ENCODE measurements at places on chromosomes 13 and 19.

DNA sequence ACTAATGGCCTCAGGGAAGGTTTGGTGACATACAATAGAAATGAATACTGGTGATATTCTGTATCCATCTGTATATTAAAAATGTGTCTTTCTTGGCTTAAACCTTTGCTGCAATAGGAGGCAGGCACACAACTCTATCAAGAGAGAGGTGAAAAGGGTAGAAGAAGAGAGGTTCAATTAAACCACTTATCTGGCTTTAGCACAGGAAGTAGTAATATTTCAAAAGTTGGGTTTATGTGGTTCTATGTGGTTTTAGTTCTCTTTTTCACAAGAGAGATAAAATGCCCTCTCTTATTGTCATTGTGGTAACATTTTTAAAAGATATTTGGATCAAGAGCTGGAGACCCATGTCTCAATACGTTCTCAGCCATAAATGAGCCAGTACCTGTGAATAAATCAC lies 146.2 kb upstream of the FNDC3A start:
- no peak for DNase-seq

GRCh38 chr13:78845656-78846365 lies 186.9 kb upstream of the OBI1 start:
- DNase-seq = no peak

- DNase-seq = no peak
These were observed 584.6 kb downstream of the GPC6 start for GRCh38 chr13:93811071-93811737.

GRCh38 chr19:58021541-58022282 lies 12.1 kb upstream of the ZSCAN1 start:
- peak; percentile 32 for DNase-seq

GRCh38 chr13:98489446-98490194 lies 87.3 kb downstream of the STK24 start:
- DNase-seq = no peak

DNA sequence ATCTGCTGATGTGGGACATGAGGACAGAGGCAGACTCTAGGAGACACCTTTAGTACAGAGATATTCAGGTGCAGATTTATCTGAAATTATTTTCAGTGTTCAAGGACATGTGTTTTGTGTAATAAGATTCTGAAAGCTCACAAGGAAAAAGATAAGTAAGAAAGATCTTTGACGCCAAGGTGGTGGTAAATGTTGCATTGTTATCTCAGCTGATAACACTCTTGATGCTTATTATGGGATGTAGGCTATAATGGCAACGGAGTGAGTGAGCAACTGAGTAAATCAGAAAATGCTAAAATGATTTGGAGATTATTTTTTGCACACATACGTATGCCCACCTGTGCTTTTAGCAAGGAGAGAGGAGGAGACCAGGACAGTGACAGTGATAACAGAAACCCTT lies 510.9 kb downstream of the KLF12 start:
- no peak for DNase-seq

DNA sequence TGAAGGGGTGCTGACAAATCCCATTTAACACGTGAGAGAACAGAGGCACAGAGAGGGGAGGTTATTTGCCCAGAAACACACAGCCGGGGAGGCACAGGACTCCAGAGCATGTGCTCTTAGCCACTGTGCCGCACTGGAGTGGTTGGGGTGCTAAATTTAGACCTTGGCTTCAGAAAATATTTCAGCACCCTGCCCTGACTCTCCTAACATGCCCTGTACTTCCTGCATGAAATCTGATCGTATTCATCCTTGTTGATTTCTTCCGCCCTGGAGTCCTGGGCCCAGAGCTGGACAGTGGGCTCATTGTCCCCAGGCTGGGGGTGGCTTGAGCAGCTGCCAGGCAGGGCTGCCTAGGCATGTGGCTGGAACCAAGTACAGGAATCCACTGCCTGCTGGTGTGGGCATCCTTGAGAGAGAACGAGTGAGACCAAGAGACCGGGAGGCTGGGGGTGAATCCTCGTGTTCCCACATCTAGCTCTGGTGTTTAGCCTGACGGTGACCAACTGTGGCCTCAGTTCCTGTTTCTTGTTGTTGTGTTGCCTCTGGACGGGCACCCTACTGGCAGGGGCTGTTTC lies 5.3 kb downstream of the SLC27A1 start:
- DNase-seq = no peak

DNA sequence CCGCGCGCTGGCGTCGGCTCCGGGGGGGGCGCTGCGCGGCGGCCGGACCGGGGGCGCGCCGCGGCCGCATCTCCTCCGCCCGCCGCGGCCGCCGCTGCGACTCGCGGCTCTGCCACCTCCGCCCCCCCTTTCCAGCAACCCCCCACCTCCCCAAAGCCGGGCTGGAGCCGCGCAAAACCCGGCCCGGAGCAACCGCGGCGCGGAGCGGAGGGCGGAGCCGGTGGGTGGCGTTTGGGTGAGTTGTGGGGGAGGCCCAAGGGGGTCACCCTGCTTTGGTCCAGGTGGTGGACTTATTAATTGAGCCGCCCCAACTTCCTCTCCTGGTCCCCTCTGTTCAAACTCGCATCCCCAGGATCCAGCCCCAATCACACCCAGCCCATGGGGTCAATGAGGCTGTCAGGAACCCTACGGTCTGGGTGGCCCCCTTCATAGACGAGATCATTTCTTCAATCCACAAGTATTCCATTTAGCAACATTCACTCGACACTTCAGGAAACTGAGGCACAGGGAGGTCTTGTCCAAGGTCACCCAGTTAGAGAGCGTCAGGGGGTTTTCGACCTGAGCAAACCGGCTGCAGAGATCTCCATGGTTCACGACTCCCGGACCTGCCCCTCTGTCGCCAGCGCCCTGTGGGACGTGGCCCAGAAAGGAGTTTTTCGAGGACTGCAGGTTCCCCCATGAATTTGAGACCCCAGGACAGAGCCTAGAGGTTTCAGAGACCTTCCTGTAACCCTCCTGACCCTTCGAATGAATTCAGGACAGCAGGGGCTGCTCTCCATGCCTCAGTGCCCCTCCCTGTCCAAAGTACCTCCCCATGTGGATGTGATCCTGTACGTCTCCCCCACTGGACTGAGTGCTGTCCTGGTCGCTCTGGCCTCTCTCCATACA lies 22.4 kb upstream of the SEMA6B start:
- no peak for DNase-seq

DNA sequence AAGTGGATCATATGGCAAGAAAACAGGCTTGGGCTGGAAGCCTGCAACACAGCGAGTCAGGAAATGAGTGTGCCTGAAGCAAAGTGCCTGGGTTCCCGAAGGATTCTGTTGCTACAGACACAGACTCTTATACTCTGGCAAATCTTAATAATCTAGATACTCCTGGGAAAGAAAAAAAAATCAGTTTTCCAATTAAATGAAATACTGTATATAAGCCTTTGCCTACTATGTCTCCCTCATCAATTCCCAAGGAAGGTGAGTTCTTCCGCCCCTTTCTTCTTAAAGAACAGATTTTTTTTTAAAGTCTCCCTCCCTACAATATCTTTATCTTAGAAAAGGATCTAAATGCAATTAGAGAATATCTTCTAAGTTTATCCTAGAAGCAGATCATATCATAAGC lies 10.3 kb downstream of the ZFP82 start:
- DNase-seq = no peak

GRCh38 chr19:46080561-46080960 lies 39.8 kb upstream of the IGFL4 start:
- no peak for DNase-seq

GRCh38 chr19:8578642-8579265 lies 1.5 kb upstream of the MYO1F start:
- peak; percentile 89 for DNase-seq

DNA sequence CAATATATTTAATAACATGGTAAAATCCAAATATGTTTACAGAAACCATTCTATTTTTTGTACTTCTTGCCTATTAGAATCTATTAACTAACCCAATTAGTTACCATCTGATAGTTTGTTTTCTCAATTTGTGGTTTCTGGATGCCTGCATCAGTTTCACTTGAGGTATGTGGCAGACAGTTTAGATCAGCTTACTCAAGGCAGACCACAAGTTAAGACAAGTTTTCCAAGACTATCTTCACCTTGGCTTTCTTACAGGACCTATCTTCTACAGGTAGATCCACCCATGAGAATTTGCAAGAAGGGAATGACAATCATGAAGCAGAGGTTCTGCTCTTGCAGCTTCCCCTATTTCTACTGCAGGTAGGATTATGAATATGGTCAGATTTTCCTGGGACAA lies 458.6 kb downstream of the DACH1 start:
- no peak for DNase-seq

- no peak for DNase-seq
These were observed 79.7 kb upstream of the MBNL2 start for GRCh38 chr13:97142452-97142851.

DNA sequence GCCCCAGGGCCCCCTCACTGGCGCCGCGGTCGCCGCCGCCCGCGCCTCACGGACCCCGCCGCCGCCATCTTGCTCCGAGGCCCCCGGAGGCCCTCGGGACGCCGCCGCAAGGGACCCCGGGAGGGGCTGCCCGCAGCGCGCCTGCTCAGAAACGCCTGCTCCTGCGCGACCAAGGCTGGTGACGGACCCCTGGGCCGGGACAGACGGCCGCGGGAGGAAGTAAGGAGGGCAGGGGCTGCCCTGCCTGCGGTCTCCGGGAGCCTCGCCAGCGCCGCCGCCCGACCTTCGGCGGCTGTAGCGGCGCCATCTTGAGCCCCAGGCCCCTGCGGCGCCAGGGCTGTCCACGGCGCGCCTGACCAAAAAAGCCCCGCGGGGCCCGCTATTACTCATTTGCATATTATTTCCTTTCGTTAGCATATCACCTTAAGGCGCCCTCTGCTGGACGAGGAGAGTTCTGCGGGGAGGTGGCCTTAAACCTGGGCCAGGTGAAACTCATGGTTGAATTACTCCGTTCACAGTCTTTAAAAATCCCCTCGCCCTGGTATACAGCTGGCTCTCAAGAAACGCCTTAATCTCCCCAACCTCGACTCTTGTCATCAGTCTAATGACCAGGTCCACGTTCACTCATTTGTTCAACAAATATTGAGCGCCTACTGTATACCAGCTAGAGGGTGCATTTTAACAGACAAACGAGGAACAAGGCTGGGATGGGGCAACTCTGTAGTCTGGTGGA lies at the start of gene REXO1:
Gene REXO1 (minus strand): TSS at position 85 of the 733 bp plus-strand sequence. CDS start 125 bp downstream, outside the sequence.
- peak; percentile 98 for DNase-seq

GRCh38 chr19:3785938-3786824 lies at the start of gene MATK:
Gene MATK (minus strand): TSS chr19:3786381. CDS start chr19:3785135, 1,246 bp downstream.
- peak; percentile 35 for DNase-seq

DNA sequence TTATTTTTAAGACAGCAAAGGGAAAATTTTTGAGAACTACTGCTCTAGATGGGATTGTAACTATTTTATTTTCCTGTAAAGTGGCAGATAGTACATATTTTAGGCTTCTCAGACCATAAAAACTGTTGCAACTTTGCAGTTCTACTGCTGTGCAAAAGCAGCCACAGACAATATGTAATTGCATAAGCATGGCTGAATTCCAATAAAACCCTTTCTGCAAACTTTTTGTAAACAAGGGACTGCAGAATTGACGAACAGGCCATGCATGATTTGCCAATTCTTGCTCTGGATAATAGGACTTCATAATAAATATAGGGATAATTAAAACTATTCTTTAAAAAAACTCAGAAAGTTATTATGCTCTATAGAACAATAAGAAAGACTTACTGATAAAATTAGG lies 149.1 kb downstream of the SLITRK5 start:
- no peak for DNase-seq

- no peak for DNase-seq
These were observed 41.8 kb upstream of the GRTP1 start for GRCh38 chr13:113405481-113406300.

- DNase-seq = peak; percentile 50
These were observed at the start of gene GJA3 for GRCh38 chr13:20160306-20161274. Gene GJA3 (minus strand): TSS chr13:20161052. CDS start chr13:20143288, 17,764 bp downstream.

GRCh38 chr13:92739306-92739818 lies 487.2 kb upstream of the GPC6 start:
- DNase-seq = no peak

GRCh38 chr19:46497773-46498172 lies 2.1 kb upstream of the PNMA8B start:
- DNase-seq = no peak

DNA sequence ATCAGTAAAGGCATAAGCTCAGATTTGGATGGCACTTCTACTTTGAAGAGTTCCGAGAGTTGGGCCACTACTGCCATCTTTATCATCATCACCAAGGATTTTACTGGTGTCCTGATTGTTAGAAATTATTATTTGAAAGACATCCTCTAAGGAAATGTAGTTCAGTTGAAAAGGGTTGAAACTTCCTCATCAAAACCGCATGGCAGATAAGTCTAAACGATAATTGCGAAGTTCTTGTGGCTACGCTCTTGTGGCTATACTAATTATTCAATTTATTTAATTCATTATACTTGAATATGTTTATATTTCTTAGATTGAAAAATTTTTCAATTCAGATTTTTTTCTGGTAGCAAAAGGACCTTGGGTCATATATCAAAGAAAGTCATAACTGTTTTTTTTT lies 22.4 kb downstream of the TNFRSF19 start:
- DNase-seq = no peak

GRCh38 chr19:39420769-39421168 lies 8.3 kb downstream of the PLEKHG2 start:
- no peak for DNase-seq

DNA sequence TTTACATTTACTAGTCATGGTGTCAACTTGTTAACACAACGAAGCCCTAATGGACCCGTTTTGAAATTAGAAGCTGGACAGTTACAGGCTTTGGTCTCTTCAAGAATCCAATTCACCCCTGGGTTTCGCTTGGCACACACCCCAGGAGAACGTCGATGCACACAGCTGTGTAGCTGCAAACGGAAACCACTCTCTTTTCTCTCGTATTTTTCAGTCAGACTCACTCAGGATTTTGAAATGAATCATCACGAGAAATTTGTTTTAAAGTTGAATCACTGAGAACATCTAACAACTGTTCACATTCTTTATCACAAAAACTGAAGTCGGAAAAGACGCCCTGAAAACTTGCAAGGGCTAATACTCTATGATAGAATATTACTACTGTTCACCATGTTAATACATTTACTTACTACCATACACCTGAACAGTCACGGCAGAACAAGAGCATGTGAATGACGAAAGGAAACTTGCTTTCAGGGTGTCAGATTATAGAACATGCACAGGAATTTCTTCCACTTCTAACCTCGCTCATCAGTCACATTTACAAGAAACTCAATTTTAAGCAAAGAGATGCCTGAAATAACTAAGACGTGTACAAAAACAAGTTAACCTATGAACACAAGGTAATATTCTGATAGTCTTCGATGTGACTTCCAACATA lies 4.7 kb downstream of the PNMA8A start:
- peak; percentile 20 for DNase-seq

DNA sequence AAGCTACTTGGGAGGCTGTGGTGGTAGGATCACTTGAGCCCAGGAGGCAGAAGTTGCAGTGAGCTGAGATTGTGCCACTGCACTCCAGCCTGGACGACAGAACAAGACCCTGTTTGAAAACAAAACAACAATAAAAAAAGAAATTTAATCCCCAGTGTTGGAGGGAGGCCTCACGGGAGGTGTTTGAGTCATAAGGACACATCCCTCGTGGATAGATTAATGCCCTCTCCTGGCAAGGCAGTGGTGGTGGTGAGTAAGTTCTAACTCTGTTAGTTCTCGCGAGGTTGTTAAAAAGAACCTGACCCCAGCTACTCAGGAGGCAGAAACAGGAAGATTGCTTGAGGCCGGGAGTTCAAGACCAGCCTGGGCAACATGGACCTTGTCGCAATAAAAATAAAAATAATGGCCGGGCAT lies 27.6 kb upstream of the SIN3B start:
- no peak for DNase-seq

All from stimulated activated CD4-positive, alpha-beta T cell treated with anti-CD3 and anti-CD28 coated beads, Interleukin-2, amount 100 ng/mL, for 24 hours (primary cell).